ENCODE measurements at places on chromosomes 5 and 9.

GRCh38 chr5:173693670-173694069 lies 77.2 kb upstream of the BOD1 start:
- no peak for DNase-seq

DNA sequence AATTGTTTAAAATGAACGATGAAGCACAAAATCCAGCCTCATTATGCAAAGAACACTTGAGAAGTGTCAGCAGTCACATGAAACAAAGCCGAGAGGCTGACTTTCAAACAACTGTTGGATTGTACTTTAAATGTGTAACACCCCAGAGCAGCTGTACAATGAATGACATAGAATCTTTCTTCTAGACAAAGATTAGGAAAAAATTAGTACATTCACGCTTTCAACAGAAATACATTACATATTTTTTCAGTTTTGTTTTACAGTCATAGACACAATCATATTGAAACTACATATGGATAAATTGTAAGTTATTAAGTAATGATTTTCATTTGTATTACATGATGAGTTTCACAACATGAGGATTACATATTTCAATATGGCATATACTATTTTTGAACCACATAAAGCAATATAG lies 10.6 kb upstream of the AGXT2 start:
- DNase-seq = no peak

DNA sequence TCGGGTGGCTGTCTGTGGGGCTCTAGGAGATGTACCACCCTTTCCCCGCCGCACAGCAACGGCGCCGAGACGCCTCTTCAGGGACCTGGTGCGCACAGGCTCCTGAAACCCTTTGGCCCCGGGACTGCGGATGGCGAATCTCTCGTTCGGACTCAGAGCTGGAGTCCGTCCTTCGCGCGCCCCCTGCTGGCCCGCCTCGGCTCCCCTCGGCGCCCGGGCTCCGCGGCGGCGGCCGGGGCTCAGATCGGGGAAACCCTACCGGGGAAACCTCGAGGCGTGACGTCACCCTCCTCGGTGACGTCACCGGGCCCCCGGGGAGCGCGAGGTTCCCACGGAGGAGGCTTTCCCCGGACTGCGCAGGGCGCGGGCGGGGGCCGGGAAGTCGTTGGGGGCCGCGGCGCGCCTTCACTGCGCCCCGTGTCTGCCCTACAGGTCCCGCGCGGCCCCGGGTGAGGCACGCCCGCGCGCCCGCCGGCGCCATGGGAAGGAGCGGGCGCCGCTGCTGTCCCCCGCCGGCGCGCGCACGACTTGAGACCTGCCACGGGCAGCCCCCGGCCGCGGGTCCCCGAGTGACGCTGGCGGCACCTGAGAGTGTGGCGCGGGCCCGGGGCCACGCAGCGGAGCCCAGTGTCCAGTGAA lies 7.9 kb downstream of the PRR7 start:
- DNase-seq = no peak

DNA sequence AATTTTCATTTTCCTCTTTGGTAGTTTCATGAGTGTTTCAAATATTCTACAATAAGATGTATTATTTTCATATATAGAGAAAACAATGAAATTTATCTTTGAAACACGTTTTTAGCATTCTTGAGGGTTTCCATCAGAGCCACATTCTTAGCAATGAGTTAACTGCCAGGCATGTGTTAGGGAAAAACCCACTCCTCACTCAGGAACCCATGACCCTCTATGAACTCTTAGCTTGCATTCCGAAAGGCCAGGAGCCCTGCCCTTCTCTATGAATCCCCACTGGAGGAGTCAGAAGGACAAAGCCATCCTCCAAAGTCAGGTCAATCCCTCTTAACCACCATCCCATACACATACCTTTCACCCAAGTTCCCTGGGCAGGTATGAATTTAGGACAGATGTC lies 57.5 kb downstream of the ADAMTS12 start:
- no peak for DNase-seq

DNA sequence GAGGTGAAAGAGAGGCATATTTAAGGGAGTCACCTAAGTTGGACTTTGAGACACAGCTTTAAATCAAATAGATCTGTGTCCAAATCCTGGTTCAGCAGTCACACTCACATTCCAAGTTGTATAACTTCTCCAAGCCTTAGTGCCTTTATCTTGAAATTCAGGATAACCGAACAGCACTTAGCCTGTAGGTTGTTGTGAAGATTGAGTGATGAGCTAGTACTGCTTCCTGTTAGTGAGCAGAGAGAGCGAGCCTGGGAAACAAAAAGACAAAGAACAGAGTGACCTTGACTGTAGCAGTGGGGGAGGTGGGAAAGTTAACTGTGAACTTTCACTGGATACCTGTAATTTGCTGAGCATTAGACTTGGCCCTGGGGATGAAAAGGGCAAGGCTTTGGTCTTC lies 22.4 kb downstream of the MAML1 start:
- DNase-seq = no peak

- DNase-seq = no peak
Measured at GRCh38 chr9:33466565-33467495, 6.9 kb downstream of the NOL6 start.

- no peak for DNase-seq
Measured at GRCh38 chr5:101977729-101978345, 318.2 kb downstream of the SLCO4C1 start.

GRCh38 chr9:86946201-86947145 lies 833 bp downstream of the GAS1 start:
- no peak for DNase-seq

GRCh38 chr5:15285901-15286583 lies 213.9 kb upstream of the FBXL7 start:
- no peak for DNase-seq

DNA sequence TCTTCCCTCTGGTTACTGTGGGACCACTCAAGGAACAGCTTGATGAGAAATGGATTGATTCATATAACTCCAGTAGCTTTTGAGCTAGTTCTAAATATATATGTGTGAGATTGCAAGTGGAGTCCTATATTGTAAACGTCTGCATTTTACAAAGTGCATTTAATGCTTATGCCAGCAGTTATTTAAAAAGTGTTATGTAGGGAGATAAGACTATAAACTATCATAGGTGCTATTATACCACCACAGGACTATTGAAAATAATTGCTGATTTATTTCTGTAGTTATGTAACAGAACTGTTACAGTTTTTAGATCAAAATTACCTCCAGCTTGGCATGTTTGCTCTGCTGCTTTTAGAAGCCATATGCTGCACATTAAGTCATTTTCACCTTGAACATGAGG lies 36.2 kb downstream of the PTCD2 start:
- DNase-seq = no peak

- no peak for DNase-seq
Measured at GRCh38 chr9:94623253-94623652, 16.1 kb downstream of the FBP1 start.

DNA sequence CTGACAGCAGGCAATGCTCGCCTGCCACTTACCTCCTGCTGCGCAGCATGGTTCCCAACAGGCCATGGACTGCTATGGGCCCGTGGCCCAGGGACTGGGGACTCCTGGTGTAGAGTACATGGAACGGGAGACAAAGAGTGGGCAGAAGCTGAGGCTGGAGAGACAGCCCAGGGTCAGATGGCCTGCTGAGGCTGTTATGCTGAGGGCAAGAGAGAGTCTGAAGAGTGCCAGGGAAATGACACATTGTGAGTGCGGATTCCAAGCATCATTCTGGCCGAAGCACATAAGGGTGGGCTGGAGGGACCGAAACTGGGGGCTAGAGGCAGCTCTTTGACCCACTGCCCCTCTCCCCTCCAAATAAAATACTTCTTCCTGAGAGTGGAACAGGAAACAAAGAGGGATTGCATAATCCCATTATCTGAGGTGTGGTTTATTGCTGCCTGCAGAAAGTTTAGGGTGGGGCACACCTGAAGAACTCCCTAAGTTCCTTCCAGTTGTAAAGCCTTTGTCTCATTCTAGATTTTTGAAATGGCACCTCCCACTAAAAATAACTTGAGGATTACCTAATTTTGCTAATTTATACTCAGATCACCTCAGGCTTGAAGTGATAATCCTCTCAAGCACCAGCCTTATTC lies 158.1 kb downstream of the ATP10B start:
- no peak for DNase-seq

DNA sequence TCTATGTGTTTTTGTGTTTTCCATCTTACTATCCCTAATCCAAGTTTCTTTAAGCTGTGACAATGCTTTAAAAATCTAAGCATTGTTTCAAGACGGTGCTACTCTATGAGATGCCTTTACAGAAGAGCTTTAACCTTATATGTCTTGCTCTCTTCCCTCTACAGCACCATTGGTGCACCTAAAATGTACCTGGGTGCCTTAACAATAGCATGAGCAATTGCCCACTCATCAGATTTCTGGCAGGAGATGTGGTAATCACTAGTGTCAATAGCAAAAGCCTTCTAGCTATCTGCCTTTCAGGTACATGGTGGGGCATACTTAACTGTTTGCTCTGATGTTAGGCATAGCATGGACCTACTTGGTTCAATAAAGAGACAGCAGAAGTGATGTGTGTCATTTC lies 222.3 kb upstream of the KIF2A start:
- no peak for DNase-seq

DNA sequence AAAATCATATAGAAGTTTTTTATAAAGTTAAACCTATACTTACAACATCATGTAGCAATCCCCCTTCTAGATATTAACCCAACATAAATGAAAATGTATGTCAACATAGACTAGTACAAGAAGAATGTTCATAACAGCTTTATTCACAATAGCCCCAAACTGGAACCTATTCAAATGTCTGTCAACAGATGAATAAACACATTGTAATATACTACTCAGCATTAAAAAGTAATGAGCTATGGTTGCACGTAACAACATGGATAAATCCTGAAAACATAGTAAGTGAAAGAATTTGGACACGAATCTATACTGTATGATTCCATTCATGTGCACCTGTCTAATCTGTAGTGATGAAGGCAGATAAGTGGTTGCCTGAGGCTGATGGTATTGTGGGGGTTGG lies 73.9 kb downstream of the CSNK1G3 start:
- no peak for DNase-seq
